ENCODE measurements at places on chromosomes 7 and 10. TPM values are rescaled to one million over a fixed set of nuclear protein-coding genes. Genes with fewer than 3 reads are reported as not detected.

Gene IGFBP3
- total RNA-seq = 338 TPM

DNA sequence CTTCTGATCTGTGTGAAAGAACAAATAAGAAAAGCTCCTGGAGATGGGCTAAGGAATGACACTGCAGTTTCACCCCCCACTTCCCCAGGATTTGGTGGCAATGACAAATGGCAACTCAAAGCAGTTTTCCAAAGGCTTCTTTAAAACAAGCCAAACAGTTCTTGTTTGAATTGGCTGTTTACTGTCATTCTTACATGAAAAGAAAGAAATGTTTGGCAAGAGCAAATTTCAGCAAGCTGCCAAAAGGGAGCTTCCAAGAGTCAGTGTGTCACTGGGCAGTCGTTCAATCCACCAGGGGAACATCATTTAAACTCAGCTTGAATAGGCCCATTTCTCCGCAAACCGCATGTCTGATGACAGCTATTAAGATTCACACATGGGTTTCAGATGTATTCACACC is 119.0 kb upstream of the RHOBTB1 start:
- DNase-seq = no peak

DNA sequence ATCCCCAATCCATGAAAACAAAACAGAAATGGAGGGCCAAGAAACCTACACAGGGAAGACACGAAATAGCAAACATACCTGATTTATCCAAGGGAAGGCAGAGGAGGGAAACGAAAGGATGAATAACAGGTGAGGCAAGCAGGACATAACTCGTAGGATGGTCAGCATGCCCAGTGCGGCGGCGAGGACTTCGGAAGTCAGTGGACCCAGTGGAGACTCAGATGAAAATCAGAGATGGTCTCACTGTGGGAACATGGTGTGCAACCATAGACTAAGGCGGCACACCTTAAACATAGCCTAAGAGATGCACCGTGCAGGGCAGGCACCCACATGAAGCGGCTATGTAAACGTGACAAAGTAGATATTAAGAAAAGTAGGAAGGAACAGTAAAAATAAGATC is 157.5 kb downstream of the MGMT start:
- no peak for DNase-seq

Gene OPALIN
- not detected for total RNA-seq

DNA sequence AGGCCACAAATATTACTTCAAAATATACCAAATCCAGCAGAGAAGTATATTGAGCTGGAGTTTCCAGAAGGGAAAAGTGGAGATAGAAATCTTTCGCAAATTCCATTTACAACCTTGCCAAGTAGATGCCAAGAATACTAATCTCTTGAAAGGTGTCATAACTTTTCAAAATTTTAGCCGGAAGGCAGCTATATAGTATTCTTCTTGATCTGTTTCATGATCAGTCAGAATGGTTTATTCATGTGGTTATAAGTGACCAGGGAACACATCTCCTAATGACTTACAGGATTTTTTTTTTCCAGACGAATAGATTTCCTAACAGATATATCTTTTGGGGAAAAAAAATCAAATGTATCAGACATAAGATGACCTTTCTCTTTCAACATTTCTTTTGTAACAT is 270.7 kb downstream of the TSPAN12 start:
- no peak for DNase-seq

DNA sequence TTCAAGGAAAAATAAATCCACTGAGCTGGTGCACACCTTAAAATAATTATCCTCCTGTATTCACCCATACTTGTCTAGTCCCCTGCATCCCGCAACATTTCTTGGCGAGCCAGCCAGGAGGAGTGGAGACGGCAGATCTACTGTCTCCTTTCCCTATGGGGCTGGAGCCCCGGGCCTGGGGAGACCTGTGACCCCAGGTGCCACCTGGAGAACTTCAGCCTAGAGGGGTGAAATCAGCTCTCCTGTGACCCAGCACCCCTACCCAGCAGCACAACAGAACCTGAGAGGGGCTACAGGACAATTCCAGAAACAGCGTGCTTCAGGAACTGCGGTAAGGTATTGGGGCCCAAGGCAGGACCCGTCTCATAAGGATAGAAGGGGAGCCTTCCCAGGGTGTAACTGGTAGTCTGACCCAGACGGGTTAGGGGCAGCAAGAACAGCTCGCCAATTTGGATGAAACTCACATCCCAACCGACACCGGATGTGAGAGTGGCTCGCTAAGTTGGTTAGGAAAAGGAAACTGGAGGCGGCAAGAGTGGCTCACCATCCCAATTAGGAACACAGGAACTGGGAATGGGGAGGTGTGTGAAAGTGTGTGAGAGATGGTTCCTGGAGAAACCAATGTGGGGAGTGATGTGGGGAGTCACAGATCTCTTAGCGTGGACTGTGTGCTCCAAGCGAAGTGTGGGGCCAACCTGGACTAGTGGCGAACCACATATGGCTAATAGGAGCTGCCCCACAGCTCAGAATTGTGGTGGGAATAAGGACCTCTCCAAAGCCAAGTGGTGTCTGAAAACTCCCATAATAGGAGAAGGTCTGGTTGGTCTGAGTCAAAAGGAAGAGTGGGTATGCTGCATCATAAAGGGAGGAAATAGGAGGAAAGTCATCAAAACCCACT is 15.1 kb upstream of the DENND2A start:
- DNase-seq = no peak

Gene FGFR2
- total RNA-seq = 1.6 TPM

DNA sequence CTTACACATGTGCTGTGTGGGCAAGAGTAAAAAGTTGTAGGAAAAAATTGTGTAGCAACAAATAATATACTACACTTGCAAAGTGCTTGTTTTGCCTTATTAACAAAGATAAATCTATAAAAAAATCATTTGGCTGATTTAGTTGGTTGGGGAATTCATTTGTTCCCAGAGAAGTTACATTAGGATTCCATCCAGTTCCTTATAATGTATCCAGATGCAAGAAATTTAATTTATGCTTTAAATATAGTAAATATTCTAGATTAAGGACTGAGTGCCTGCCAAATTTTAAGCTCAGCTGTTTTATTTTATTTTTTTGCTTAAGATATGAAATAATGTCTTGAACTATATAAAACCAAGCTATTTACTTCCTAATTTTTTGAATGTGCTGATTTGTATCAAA is 1169.9 kb downstream of the NXPH1 start:
- no peak for DNase-seq

- DNase-seq = no peak
Measured at GRCh38 chr7:12945901-12946300, 258.5 kb downstream of the ARL4A start.
